ENCODE measurements at places on chromosomes 2 and 18.

- no peak for DNase-seq
Measured at GRCh38 chr18:39039813-39040212, 1474.2 kb upstream of the CELF4 start.

- DNase-seq: no peak
Measured at GRCh38 chr18:12703096-12703567, 290 bp downstream of the PSMG2 start.

DNA sequence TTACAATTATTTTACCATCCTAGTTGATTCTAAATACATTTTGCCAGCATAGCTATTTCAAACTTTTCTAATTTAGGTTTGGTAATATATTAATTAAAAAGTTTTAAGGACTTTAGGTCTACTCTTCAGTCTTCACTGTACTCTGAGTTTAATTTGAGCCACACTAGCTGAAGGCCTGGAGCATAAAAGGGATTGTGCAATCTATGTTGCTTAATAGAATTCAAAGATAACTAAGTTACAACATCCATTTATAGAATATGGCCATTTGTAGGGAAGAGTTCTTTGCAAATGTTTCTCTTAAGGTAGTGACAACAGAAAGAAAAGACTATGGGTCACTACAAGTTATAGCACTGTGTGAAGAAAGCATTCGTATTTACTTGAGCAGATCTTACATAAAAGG, 702.2 kb upstream of the NRXN1 start:
- DNase-seq: no peak

- no peak for DNase-seq
Measured at GRCh38 chr2:128513961-128514283, 195.3 kb upstream of the HS6ST1 start.

DNA sequence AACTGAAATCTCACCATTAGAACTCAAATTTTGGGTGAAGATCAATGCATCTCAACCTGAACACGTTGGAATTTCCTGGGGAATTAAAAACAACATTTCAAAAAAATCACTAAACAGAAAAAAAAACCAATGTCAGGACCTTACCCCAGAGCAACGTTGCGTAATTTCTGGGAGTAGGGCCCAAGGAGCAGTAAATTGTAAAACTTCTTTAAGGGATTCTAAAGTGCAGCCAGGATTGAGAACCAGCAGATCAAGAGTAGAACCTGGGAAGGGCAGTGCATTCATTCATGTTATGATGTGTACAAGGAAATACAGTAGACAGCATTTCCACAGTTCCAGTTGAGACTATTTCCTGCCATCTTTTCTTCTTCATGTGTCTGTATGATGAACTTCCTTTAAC, 56.9 kb downstream of the RHBDD1 start:
- no peak for DNase-seq

DNA sequence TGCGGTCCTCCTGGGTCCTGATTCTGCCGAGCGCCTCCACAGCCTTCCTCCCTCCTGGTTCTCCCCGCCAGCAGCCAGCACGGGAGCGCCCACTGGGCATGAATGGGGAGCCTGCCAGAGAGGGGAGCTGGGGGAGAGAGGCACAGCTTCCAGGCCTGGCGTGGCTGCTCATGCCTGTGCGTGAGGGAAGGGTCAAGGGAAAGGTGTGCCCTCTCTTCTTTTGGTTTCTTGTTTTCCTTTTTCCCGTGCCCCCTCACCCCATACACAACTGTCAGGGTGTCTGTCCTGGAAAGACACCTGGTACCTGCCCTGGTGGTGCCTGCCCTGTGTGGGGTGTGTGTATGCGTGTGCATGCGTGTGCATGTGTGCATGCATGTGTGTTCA, 4.7 kb upstream of the NEURL3 start:
- no peak for DNase-seq

DNA sequence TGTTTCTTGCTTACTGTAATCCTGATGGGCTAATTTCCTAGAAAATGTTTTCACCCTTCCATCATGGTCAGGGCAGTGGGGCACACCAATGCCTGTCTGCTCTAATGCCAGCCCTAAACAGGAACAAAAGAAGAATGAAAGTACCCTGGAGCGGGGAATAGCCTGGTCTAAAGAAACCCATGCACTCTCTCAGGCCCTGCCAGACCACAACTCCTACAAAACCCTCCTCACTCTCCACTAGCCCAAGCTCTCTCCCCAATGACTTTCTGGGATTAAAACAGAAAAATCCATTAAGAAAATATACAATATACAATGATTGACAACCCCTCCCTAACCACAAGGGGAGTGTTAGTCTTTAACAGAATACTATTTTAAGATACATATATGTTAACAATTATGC, 67.6 kb downstream of the AAK1 start:
- DNase-seq: no peak

DNA sequence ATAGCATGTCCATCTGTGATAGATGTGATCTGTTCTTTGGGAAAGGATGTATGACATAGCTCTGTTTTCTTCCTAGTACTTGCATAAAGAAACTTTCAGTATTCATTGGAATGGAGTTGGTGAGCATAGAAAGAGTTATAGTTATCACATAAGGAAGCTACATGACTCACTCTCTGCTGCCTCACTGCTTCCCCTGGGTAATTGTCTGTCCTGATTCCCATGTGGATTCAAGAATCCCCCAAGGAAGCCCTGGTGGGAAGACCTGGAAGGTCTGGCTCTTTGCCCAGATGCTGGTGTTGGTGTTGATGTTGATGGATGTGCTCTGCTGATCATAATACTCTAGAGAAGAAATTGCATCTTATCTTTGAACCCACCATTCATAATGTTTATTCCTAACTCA, 60.6 kb downstream of the PTPN4 start:
- no peak for DNase-seq

- DNase-seq: no peak
Measured at GRCh38 chr18:78430131-78430758, 549.4 kb upstream of the SALL3 start.

- no peak for DNase-seq
Measured at GRCh38 chr2:16203069-16203468, 262.7 kb downstream of the MYCN start.

- peak; percentile 26 for DNase-seq
Measured at GRCh38 chr2:237128026-237128703, 42.5 kb downstream of the COPS8 start.

GRCh38 chr2:95354469-95354901, 48.0 kb upstream of the FAHD2A start:
- no peak for DNase-seq

DNA sequence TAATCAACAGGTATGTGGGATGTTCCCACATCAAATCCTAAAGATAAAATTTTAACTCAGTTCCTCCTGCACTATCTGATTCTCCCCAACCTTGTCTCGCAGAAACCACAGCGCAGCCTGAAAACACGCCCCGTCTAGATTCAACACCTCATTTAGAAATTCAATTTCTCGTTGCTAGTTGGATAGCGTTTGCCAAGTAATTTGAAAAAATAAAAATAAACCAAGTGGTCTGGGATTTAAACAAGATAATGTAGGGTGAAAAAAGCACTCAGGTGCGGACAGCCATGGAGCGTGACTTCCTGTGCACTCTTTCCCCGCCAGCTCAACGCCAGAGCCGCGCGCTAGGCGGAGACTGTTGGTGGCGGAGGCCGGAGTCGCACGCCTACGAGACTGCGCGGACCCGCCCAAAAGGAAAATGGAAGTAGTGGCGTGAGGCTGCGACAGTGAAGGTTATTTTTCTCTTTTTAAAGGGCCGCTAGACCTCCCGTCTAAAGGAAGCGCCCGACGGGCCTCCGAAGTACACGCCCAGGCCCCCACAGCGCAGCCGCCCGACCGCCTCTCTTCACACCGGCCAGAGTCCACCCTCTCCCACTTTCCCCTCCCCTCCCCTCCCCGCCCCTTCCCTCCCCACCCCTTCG, 615 bp upstream of the CCNT2 start:
- DNase-seq: peak; percentile 81

GRCh38 chr2:149077861-149078260, 39.4 kb downstream of the LYPD6B start:
- no peak for DNase-seq

DNA sequence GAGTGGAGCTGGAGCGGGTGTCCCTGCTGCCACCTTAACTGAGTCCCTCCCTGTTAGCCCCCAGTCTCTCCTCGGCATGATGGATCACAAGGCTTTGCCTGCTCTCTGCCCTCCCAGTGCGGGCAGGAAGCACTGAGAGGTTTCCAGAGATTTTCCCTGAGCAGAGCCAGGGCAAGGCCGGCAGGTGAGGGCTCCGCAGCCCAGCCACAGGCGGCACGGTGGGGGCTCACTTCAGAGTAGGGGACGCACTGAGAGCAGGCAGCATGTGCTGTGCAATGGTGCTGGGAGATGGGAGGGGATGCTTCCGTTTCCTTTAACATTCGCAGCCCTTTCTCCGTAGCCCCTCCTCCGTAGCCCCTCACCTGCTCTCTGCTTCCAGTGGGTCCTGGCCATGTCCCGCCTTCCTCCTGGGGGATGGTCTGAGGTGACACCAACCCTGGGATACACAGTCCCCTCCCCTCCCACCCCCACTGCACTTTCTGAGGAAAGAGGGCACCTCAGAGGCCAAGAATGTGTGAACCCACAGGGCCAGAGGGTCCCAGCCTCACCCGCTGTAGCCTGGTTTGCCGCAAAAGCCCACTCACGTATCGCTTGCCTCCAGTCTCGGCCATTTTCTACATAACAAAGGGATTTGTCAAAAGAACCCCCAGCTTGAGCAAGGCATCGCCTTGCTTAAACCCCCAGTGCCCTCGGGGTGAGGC, 10.7 kb downstream of the KCNF1 start:
- DNase-seq: no peak

DNA sequence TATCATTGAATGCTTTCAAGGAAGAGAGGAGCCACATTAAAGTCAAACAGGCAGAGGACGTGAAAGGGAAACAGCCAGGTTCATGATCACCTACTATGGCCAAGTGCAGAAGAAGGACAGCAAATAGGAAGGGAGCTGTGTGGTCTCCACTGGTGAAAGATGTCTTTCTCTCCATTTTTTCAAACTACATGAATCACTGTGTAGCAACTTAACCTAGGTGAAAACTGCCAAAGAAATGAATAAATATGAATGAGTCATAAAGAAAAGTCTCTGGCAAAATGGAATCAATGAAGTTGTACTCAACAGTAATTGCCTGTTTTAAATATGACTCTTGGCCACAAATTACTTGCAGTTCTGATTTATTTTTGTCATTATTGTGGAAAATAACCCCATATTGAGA, 452.6 kb upstream of the PKDCC start:
- no peak for DNase-seq

- no peak for DNase-seq
Measured at GRCh38 chr2:202196727-202197126, 41.7 kb downstream of the SUMO1 start.

DNA sequence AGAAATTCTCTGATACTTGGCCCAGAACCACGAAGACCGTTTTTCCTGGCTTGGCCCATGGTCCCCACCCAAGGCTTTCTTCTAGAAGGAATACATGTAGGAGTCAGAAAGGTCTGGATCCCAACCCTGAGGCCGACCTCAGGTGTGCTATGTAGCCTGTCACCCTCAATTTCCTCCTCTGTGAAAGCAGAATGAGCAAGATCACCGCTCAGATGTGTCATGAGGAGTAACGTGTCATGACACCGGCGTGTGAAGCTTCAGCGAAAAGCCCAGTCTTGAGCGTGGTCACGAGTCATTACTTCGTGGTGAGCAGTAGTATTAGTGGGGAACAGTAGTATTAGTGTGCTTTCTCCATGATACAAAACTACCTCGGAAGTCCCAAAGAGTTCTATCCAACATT, 103.4 kb downstream of the ALPK2 start:
- DNase-seq: no peak
